T47D (cell line): ENCODE measurements at places on chromosomes 7 and 10.

DNA sequence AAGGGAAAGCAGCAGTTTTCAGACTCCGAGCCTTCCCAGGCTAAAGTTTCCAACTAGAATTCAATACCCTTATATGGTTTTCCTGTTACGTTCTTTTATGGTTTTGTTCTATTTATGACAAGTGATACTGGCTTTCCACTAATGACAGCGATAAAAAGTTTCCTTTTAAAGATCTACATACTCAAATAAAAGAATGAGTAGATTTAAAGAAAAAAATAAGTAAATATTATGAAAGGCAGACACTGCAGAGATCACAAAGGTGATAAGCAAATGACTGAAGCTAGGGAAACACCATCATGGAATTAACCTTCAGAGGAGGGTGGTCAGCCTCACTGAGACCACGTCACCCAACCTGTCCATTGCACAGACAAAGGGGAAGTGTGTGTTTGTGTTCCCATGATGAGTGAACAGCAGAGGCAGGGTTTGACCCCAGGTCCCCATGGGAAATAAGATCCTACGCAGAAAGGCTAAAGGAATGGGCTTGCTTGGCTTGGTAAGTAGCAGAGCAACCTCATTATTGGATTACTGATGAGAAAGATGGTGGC lies 4.0 kb downstream of the VSIR start:
- DNase-seq, result no peak

- DNase-seq, result no peak
Measured at GRCh38 chr7:128408709-128409595, 830 bp downstream of the IMPDH1 start.

DNA sequence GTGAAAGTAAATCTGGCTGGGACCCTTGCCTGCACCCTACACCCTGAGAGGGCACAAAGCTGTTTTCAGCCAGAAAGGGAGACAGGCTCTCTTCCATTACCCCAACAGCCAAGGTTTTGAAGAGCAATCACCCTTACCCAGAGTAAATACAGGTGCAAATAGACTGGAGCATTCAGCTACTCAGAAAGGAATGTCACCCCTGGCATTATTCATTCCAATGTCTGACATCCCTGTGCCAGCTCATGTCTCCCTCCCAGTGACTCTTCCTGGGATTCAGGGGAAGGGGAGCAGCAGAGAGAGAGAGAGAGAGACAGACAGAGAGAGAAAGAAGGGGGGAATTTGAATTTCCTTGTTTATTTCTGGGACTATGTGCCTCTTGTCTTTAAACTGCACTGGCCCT lies 611.8 kb downstream of the SORCS3 start:
- no peak for DNase-seq

- DNase-seq, result no peak
Measured at GRCh38 chr10:36717118-36717517, 408.3 kb upstream of the ANKRD30A start.

- no peak for DNase-seq
Measured at GRCh38 chr10:3574451-3574850, 210.6 kb downstream of the KLF6 start.

GRCh38 chr10:4835494-4835918 lies 9.5 kb downstream of the AKR1E2 start:
- DNase-seq, result no peak

- no peak for DNase-seq
Measured at GRCh38 chr10:6924166-6924565, 344.1 kb upstream of the PRKCQ start.

DNA sequence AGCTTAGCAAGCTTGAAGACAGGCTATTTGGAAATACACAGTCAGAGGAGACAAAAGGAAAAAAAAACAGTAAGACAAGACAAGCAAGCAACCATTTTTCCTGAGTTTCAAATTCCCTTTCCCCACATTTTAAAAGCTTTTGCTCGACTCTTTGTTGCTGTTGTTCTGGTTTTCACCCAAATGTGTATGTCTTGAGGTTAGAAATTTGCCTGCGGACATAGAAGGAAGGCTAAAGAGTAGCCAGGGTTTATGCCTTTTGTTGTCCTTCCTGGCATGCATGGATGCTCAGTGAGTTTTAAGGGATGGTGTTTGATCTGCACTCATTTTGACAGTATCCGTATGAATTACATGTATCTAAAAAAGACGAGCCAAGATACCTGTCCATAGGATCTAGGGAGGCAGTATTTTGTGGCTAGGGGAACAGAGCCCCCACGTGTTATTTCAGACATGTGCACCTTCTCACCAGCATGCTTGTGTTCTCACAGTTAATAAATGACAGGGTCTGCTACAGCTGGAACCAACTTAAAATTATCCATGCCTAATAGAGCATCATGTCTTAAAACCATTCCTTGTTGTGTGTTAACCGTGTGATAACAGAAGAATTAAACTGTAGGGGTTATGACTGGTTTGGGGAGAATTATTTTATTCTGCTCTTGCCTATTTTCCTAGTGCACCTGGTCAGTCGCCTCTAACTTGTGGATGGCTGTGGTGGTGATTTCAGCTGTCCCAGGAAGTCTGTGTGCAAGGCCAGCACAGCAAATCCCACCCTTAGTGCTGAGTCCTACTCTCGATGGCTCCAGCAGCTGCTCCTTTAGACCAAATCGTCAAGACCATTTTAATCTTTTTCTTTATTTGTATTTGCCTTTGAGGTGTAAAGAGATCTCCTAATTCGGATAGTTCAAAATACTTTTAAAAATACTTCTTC lies 9.1 kb downstream of the WIPF3 start:
- no peak for DNase-seq

DNA sequence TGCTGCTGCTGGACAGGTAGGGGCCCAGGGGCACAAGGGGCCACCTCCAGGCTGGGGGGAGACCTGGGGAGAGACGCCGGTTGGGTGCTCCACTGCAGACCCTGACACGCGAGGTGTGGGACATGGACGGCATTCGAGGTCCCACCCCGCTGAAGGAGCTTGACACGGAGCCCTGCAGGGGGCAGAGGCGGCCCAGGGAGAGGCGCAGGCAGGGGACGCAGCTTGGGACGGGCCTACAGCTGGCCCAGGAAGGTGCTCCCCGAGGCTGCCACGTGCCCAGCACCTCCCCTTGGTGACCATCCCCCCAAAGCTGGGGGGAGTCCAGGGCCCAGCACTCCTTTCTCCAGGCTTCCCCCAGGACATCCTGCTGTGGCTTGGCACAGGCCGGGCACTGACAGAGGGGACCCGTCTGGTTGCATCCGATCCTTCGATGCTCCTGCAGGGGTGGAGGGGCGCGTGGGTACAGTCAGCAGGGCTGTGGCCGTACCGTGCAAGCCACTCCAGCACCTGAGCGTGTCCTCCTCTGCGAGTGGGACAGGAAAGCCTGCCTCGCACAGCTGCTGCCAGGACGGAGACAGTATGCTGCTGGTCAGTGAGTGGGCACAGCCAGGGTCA lies 174.4 kb downstream of the ELFN1 start:
- DNase-seq, result no peak

DNA sequence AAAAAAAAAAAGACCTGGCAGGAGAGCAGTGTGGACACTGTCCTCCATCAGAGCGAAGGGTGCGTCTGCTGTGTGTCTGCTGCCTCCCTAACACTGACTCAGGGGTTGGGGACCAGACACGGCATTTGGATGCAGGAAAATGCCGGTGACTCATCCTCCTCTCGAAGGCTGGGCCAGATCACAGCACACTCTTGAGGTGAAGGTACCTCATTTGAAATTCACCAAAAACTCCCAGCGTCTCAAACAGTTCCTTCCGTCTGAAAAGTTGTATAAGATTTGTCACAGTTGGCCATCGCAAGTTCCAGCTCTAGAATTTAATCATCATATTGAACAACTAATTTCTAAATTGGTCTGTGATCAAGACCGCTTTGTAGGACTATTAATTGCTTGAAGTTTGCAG lies 118.1 kb upstream of the LYZL2 start:
- no peak for DNase-seq

- DNase-seq, result no peak
Measured at GRCh38 chr10:110546077-110546476, 21.4 kb upstream of the SMC3 start.

GRCh38 chr7:66627151-66627681 lies 1.5 kb upstream of the KCTD7 start:
- no peak for DNase-seq

- no peak for DNase-seq
Measured at GRCh38 chr10:42652858-42653257, 14.5 kb upstream of the ZNF33B start.

- no peak for DNase-seq
Measured at GRCh38 chr7:20835111-20835750, 48.5 kb upstream of the SP8 start.

GRCh38 chr7:137925091-137925490 lies 76.8 kb downstream of the CREB3L2 start:
- DNase-seq, result no peak

- DNase-seq, result no peak
Measured at GRCh38 chr7:195010-195829, 2.8 kb downstream of the FAM20C start.

- no peak for DNase-seq
Measured at GRCh38 chr7:18866359-18867036, 250.9 kb downstream of the TWIST1 start.

DNA sequence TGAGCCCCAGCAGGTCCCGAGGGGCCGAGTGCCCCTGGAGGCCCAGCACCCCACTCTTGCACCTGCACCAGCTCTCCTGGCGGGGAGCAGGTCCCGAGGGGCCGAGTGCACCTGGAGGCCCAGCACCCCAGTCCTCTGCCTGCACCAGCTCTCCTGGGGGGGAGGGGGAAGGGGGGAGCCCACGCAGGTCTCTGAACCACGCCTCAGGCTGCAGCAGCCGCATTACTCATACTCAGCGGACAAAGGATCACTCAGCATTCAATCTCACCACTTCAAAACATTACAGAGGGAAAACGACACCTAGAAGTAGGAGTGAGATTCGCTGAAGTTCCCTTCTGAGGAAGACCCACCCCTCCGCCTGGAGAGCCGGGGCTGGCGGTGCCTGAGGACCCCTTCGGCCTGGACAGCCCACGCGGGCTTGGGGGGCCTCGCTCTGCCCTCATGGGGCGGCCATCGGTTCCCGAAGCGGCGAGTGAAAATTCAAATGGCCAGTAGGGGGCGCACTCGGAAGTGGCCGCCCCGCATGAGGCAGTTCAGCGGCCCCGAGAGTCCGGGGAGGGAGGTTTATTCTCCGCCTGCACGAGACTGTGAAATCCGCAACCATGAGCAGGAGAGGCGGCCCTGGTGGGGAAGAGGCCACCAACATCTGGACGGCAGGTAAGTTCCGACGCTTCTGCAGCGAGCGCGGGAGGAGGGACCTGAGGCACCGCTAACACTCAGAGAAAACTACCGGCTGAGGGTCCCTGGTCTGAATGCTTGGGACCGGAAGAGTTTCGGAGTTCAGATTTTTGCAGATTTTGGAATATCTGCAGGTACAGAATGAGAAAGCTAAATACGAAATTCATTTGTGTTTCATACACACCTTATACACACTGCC lies 1.1 kb upstream of the GPER1 start:
- DNase-seq, result peak; percentile 92

GRCh38 chr7:103887050-103887449 lies 102.4 kb downstream of the RELN start:
- DNase-seq, result no peak

- peak; percentile 61 for DNase-seq
Measured at GRCh38 chr7:2437136-2437535, 33.7 kb downstream of the CHST12 start.

- DNase-seq, result no peak
Measured at GRCh38 chr7:122380992-122381391, 76.4 kb upstream of the FEZF1 start.

- no peak for DNase-seq
Measured at GRCh38 chr10:82071231-82071630, 196.2 kb downstream of the NRG3 start.

DNA sequence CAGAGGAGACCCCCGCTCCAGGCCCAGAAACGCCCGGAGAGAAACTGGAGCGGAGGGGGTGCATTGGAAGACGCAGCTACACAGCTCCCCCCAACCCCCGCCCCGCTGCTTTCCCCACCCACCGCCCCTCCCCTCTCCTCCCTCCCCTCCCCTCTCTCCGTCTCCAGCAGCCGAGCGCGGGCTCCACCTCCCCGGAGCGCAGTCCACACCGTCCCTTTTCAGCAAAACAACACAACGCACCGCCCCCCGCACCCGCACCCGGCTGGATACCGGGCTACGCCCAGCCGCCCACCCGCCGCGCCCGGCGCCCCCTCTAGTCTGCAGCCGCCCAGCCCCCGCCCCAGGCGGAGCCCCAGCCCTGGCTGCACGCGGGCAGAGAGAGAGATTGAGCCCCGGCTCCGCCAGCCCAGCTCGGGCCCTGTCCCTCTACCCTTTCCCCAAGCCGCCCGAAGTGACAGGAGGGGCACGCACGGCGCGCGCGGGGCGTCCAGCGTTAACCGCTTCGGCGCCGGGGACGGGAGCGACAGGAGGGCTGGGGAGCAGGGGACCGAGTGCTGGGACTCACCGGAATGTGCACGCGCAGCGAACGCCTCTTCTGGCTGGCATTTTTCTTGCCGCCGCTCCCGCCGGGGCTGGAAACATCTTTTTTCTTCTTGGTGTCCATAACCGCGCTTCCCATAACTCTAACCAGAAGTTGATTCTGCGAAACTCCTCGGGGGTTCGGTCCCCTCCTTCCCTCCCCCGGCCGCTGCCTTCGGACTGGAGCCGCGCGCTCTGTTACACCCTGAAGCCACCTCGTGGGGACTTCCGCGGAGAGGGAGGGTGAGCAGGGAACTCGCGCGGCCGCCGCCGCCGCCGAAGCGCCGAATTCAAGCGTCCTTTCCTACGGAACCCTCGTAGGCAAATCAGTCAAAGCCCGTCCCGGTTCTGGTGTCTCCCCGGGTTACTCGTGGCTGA lies 695 bp downstream of the PRKAG2 start:
- DNase-seq, result peak; percentile 46
